ENCODE measurements at places on chromosomes 2 and 18. TPM values are rescaled to one million over a fixed set of nuclear protein-coding genes. Genes with fewer than 3 reads are reported as not detected.

The TRIM43 gene
- total RNA-seq: not detected

The SELENOI gene
- 54.8 TPM for total RNA-seq

The ALKAL2 gene
- total RNA-seq: 10.4 TPM

The B4GALT6 gene
- 37.9 TPM for total RNA-seq

GRCh38 chr2:46131-46470 lies 204 bp downstream of the FAM110C start:
- no peak for DNase-seq

DNA sequence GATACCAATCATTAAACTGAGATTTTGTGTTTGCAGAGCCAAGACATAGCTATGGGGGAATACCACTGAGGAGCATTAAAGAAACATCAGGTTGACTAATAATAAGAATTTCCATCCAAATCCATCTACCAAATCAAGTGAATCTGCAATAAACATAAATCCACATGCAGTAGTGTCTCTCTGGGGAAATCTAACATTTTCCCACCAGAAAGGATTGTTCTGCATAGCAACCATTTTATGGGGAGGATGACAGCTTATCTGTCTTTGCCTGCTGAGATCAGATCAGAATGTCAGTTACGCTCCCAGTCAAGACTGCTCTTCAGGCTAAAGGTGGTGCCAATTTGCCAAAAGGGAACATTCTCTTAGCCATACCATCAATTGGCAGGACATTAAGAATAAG lies 1098.9 kb upstream of the CHAC2 start:
- no peak for DNase-seq

DNA sequence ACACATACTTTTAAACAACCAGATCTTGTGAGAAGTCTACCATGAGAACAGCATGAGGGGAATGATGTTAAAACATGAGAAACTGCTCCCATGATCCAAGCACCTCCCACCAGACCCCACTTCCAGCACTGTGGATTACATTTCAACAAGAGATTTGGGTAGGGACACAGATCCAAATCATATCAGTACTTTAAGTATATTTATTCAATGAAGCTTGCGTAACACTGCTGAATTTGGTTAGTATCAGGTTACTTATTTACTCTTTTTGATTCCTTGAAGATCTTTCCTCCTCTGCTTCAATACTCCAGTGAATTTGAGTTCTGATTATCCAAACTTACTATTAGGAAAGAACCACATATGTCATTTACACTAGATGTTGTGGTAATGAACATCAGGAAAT lies 418.6 kb downstream of the PIK3C3 start:
- no peak for DNase-seq

GRCh38 chr18:24602201-24602600 lies 141.8 kb downstream of the HRH4 start:
- DNase-seq: no peak

DNA sequence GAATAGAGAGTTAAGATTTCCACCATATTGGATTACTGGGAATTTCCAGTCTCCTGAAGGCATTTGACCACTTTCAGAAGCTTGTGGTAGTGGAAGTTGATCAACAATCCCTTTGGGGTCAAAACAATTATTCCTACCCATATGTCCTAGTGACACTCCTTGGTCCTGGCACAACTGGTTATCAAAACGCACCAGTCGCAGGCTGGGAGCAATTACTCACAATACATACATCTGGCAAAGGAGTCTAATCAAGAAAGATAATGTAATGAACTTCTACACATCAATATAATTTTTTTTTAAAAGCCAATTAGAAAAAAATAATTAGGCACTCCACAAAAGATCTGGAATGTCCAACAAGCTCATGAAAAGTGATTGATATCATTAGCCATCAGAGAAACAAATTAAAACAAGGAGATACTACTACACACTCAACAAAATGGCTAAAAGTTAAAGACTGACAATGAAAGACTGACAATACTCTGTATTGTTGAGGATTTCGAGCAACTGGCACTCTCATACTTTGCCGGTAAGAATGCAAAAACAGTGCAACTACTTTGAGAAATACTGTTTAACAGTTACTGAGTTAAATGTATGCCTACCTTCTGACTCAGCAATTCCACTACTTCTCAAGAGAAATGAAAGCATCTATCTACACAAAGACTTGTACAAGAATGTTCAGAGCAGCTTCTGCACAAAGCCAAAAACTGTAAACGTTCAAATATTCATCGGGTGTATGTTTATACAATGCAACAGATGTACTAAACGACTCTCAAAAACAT lies 2.0 kb downstream of the INO80C start:
- DNase-seq: no peak

Data from H1 (cell line).